SK-N-SH (cell line): ENCODE measurements at places on chromosomes 7 and 10.

DNA sequence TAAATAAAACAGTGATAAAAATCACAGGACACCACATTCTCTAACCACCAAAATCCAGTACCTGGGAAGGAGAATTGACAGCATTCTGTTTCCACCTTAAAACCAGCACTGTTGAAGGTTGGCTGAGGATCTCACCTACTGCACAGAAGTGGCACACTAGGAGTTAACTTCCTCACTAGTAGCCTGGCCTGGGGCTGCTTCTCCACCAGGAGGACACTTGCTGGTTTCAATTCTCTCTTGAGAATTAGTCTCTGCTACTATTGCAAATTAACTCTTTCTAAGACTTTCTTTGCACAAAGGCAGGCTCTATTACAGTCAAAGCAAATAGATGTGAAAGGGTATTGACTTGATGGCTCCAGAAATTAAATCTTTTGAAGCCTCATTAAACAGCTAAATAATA lies 2.3 kb upstream of the CTTNBP2 start:
- H3K27ac ChIP-seq = no peak overlapping the region
- DNase-seq = no peak
- no peak overlapping the region for H3K4me3 ChIP-seq
- no peaks in the 10 kb centered on the region for H3K36me3 ChIP-seq
- peaks cover 49% of the 10 kb centered on the region for H3K27me3 ChIP-seq

DNA sequence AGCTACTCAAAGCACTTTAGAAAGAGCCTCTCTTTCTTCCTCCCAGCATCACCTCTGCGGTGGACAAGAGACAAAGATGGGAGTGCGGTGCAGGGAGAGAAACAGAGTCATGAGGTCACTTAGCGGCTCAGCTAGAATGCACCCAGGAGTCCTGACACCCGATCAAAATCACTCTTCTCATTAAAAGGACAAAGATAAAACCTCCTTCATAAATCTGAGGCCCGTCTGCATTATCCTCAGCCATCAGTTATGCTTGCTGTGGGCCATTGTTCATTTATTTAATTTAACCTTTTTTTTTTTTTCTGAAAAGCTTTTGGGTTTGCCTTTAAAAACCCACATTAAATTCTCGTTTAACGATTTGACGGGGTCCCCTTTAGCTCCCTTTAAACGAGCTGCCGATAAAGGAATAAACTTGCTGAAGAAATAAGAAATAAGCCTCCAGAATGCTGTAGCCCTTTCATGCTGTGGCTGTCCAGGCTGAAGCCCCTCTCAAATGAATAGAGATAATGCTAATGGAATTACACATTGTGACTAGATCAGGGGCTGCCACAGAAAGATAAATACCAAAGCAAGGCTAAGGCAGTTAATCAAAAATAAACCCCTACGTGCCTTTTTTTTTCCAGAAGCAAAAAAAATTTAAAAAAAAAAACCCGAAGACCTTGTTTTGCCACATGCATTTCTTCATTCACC lies 16.1 kb upstream of the PLXNA4 start:
- peaks cover 14% of the 10 kb centered on the region; the same call in 1 of the 2 replicates for H3K27me3 ChIP-seq
- no peak overlapping the region for H3K4me3 ChIP-seq
- no peaks in the 10 kb centered on the region for H3K36me3 ChIP-seq
- H3K4me1 ChIP-seq = peaks cover 21% of the 10 kb centered on the region

GRCh38 chr10:103814626-103815370 lies 40.6 kb downstream of the SH3PXD2A start:
- H3K36me3 ChIP-seq = no peaks in the 10 kb centered on the region
- H3K4me3 ChIP-seq = no peak overlapping the region
- H3K27ac ChIP-seq = no peak overlapping the region
- 0 out of 2 replicates have a peak, but pooled peaks cover under 1% of the 10 kb centered on the region for H3K4me1 ChIP-seq
- DNase-seq = no peak
- no peaks in the 10 kb centered on the region for H3K27me3 ChIP-seq

GRCh38 chr10:103514244-103514643 lies 20.7 kb downstream of the NEURL1 start:
- DNase-seq = peak; percentile 2
- no peak overlapping the region for H3K27ac ChIP-seq
- no peak overlapping the region for H3K4me3 ChIP-seq
- H3K4me1 ChIP-seq = peaks cover 8% of the 10 kb centered on the region; the same call in 1 of the 2 replicates
- no peaks in the 10 kb centered on the region for H3K27me3 ChIP-seq

DNA sequence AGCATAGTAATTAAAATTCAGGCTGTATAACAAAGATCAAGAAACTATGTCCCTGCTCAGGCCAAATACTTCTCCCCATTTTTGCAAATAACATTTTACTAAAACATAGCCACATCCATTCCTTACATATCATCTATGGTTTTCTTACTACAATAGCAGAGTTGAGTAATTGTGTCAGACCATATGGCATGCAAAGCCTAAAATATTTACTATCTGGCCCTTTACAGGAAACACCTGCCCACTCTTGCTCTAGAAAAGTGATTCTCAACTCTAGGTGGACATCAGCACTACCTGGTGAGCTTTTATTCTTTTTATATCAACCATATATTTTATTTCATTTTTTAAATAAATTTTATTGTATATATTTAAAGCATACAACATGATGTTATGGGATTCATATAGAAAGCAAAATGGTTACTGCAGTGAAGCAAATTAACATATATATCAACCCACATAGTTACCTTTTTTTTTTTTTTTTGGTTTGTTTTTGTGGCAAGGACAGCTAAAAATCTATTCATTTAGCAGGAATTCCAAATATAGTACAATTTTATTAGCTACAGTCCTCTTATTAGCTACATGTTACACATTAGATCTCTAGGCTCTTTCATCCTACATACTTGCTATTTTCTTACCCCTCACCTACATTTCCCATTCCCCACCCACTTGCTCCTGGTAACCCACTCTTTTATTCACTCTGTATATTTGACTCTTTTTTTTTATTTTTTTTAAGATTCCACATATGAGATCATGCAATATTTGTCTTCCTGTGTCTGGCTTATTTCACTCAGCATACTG lies 19.6 kb downstream of the ABI1 start:
- H3K27ac ChIP-seq = no peak overlapping the region
- no peak overlapping the region for H3K4me3 ChIP-seq
- peaks cover 5% of the 10 kb centered on the region for H3K36me3 ChIP-seq
- no peaks in the 10 kb centered on the region; the same call in 1 of the 2 replicates for H3K4me1 ChIP-seq
- no peak for DNase-seq

GRCh38 chr7:66921918-66922486 lies 977 bp downstream of the TMEM248 start:
- peak overlapping the region; percentile 68 for H3K4me3 ChIP-seq
- DNase-seq = peak; percentile 40
- peaks cover 12% of the 10 kb centered on the region; the same call in 1 of the 2 replicates for H3K4me1 ChIP-seq
- peak overlapping the region; percentile 70; the same call in 1 of the 2 replicates for H3K27ac ChIP-seq
- H3K27me3 ChIP-seq = no peaks in the 10 kb centered on the region

DNA sequence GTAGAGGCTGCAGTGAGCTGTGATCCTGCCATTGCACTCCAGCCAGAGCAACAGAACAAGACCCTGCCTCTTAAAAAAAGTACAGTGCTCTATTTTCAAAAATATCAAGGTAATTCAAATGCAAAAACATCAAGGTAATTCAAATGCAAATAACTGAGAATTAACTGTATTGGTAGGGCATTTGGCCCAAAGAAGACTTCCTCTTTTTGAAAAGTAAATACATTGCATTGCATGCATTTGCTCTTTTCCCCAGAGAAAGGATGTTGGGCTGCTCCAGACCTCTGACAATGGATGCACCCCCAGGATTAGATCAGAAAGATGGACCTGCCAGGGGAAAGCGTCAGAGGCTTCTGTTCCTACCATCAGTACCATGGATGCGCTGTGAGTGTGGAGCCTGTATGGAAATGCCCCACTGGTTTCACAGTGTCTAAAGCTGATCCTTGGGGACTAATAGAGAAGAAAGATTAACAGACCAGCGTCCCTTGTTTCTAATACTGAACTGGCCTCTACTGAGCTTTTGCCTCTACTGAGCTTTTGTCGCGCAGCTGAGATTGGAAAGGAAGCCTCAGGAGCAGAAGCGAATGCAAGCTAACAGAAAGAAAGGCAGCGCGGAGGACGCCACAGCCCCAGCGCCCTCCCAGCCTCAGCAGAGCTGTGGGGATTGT lies 93.5 kb upstream of the LYZL2 start:
- H3K27ac ChIP-seq = no peak overlapping the region
- H3K27me3 ChIP-seq = no peaks in the 10 kb centered on the region; the same call in 1 of the 2 replicates
- H3K36me3 ChIP-seq = no peaks in the 10 kb centered on the region

DNA sequence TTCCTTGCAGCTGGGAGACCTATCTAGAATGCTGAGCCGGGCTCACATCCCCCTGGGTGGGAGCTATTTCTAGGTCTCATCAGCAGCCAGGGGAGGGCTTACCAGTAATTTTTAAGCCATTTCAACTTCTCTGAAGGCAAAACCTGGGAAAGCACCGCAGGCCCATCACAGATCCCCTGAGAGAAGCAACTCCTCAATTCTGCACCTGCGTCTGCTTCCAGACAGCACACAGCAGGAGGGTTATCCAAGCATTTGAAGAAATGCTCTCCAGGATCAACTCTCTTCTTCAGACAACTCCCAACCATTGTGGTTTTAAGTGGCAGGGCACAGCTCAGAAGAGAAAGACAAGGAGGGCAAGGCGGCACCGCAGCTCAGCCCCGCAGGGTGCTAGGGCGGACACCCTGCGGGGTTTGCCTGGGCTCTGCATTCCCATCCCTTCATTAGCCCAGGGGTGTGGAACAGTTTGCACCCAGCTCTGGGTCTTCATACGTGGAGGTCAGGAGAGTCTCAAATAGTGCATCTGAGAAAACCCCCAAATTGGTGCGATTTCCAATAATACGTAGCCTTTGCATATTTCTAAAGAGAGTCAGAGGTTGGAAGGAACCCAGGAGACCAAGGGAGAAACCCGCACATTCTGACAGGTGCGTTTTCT lies 618.7 kb downstream of the DNAJB6 start:
- no peaks in the 10 kb centered on the region; the same call in 1 of the 2 replicates for H3K4me1 ChIP-seq
- no peak overlapping the region for H3K4me3 ChIP-seq
- H3K36me3 ChIP-seq = no peaks in the 10 kb centered on the region
- no peak overlapping the region for H3K27ac ChIP-seq

- H3K36me3 ChIP-seq = no peaks in the 10 kb centered on the region
- peaks cover 30% of the 10 kb centered on the region for H3K4me1 ChIP-seq
- no peaks in the 10 kb centered on the region for H3K27me3 ChIP-seq
- DNase-seq = peak; percentile 68
These were observed 272.4 kb upstream of the LRGUK start for GRCh38 chr7:133854739-133855138.

DNA sequence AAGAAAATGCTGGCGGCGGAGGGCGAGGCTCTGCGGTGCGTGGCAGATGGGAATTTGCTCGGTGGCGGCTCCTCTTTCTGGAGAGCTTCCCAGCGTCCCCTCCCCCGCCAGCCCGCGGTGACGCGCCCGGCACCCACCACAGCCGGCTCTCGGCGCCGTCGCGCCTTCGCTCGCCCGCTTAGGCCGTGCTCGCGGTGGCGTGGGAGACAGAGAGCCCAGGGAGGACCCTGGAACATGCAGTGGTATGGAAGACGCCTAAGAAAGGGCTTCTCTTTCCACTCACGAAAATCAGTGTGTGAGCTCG lies 576 bp upstream of the CSGALNACT2 start:
- peak; percentile 85 for DNase-seq
- peaks cover 5% of the 10 kb centered on the region for H3K36me3 ChIP-seq
- H3K4me1 ChIP-seq = peaks cover 14% of the 10 kb centered on the region; the same call in 1 of the 2 replicates

DNA sequence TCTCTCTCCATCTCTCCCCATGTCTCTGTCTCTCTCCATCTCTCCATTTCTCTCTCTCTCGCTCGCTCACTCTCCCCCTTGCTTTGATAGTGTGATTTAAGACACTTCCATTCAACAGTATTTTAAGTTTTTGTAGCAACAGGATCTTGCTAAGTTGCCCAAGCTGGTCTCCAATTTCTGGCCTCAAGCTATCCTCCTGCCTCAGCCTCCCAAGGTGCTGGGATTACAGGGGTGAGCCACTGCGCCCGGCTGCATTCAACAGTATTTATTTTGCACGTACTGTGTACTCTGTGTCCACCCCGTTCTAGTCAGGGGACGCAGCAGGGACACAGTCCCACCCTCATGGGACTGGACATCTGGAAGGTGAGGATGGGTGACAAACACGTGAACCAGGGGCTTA lies 14.4 kb upstream of the PDGFA start:
- no peak for DNase-seq
- H3K27me3 ChIP-seq = no peaks in the 10 kb centered on the region
- H3K4me1 ChIP-seq = peaks cover 14% of the 10 kb centered on the region
- H3K36me3 ChIP-seq = no peaks in the 10 kb centered on the region
- H3K27ac ChIP-seq = no peak overlapping the region

- H3K27me3 ChIP-seq = no peaks in the 10 kb centered on the region
- H3K4me3 ChIP-seq = peak overlapping the region; percentile 90
- peak overlapping the region; percentile 93 for H3K27ac ChIP-seq
- DNase-seq = peak; percentile 41
- peaks cover 30% of the 10 kb centered on the region for H3K36me3 ChIP-seq
These were observed 754 bp downstream of the GSTO1 start for GRCh38 chr10:104255311-104255981.

DNA sequence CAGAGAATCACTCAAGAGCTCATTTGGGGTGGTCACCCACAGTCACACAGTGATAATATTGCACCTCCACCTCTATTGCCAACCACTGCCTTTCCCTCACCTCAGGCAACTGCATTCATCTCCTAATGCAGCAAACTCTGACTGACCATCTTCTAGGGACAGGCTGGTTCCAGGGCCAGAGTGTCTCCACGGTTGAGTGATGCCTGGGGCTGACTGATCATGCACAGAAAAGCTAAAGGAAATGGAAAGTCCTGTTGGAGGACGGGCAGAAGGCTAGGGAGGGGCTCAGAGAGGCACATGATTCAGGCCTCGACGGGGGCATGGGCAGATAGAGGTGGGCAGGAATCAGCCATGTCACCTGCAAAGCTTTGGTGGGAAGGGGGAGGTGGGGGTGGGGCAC lies 127.1 kb upstream of the TNS3 start:
- H3K4me3 ChIP-seq = no peak overlapping the region
- no peaks in the 10 kb centered on the region for H3K36me3 ChIP-seq
- no peaks in the 10 kb centered on the region for H3K4me1 ChIP-seq
- no peak overlapping the region for H3K27ac ChIP-seq
- DNase-seq = no peak

DNA sequence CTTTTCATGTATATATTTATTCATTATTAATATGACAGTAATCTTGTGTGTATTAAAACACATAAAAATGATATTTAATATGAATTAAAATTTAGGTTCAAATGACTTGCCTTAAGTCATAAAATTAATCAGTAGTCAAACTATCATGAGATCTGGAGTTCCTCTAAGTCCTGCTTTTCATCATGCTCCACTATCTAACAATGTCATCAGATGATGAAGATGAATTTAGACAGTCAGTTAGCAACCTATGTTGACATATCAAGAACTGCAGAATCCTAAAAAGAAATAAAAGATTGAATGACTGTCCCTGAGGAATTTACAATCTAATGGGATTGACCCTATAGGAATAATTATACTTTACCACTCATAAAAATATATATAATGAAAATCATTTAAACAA lies 7.1 kb downstream of the CABCOCO1 start:
- H3K36me3 ChIP-seq = no peaks in the 10 kb centered on the region
- DNase-seq = peak; percentile 44
- H3K4me1 ChIP-seq = peaks cover 11% of the 10 kb centered on the region
- H3K27me3 ChIP-seq = no peaks in the 10 kb centered on the region
